ENCODE measurements at places on chromosomes 1 and 21. TPM values are rescaled to one million over a fixed set of nuclear protein-coding genes. Genes with fewer than 3 reads are reported as not detected.
A peak's percentile ranks its signal among the peaks of the same experiment; 100 is the strongest.

- peak; percentile 41 for DNase-seq
Measured at GRCh38 chr21:44836666-44837471, 19.0 kb upstream of the SUMO3 start.

DNA sequence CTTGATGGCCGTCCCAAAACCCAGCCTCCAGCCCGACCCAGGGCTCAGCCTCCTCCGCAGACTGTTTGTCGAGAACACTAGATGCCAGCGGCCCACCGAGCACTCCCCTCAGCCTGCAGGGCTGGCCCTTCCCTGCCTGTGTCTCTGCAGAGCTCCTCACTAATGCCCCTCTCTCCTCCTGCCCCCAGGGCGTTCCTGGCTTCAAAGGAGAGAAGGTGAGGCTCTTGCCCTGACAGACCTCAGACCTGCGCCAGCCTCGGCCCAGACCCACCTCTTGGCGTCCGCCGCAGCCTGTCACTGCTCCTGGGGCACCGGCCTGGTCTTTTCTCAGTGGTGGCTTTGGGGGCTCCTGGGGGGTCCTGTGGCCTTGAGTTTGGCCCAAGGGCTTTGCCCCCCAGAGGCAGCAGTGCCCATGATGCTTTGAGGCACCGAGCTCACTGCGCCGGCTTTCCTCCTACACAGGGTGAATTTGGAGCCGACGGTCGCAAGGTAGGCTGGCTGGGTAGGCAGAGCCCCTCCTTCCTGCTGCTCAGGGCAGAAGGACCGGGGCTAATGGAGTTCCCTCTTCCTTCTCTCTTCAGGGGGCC is 18.4 kb downstream of the COL6A2 start:
- no peak for DNase-seq

- DNase-seq: no peak
Measured at GRCh38 chr1:30166174-30166573, 557.2 kb downstream of the MATN1 start.

DNA sequence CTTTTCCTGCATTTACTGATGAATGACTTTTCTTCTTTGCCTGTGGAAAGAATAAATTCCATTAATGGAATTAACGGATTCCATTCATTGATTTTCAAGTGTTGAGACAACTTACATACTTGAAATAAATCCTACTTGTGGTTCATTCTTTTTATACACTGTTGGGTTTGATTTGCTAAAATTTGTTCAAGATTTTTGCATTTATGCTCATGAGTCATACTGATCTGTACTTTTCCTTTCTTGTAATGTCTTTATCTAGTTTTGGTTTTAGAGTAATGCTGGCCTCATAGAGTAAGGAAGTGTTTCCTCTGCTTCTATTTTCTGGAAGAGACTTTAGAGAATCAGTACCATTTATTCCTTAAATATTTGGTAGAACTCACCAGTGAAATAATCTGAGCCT is 14.4 kb downstream of the UROD start:
- no peak for DNase-seq

- no peak for DNase-seq
Measured at GRCh38 chr1:150663321-150663720, 33.6 kb downstream of the GOLPH3L start.

DNA sequence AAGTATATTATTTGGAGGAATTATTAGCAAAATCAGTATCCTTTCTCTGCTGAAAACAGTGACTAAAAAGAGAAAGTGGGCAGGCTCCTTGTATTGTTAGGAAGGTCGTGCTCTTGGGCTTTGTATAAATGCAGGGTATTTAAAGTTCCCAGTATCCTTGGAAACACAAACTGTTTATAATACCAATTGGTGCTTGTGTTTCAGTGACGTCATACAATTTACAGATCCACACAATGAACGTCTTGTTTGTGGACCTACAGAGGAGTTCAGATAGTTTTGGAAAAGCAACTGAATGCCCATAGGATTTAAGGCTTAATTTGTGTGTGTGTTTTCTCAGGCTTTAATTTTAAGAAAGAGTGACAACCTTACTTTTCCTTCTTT is 168.2 kb downstream of the RASAL2 start:
- no peak for DNase-seq

The DNMT3L gene
- total RNA-seq: not detected

GRCh38 chr1:197312163-197312562 is 44.1 kb downstream of the CRB1 start:
- DNase-seq: no peak

DNA sequence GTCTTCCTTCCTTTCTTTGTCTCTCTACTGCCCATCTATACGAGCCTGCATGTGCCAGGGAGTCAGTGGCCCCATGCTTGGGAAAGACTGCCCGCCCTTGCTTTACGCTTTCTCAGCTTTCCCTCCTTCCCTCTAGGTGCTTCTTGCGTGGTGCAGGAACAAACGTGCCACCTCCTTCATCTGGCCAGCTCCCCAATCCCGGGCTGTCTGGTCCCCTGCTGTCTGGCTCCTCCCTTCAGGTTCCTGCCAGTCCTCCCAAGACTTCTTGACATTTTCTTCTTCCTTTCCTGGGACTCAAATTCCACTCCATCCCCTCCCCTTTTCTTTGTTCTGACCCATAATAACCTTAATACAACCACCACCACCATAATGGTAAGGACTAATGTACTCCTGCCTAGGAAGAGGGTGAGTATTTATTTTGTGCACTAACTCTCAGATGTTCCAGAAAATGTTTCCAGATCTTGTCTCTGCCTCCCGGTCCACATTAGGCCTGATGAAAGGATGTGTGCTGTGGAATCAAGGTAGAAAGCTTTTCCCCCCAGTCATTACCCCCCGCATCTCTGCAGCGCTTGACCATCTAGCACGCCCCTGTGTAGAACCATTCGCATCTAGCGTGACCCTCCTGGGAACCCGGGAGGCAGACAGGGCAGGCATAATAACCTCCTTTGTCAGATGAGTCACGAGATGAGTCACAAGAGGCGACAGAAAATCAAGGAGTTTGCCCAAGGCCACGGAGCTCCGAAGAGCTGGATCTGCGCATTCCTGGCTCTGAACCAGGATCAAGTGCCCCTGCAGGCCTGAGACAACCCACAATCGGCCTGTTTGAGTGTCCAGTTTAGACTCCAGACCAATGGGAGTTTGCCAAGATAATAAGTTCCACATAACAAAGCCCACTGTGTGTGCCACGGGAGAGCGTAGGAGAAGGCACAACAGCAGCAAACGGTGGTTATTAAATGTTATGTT is 60.1 kb upstream of the NEK2 start:
- DNase-seq: no peak

DNA sequence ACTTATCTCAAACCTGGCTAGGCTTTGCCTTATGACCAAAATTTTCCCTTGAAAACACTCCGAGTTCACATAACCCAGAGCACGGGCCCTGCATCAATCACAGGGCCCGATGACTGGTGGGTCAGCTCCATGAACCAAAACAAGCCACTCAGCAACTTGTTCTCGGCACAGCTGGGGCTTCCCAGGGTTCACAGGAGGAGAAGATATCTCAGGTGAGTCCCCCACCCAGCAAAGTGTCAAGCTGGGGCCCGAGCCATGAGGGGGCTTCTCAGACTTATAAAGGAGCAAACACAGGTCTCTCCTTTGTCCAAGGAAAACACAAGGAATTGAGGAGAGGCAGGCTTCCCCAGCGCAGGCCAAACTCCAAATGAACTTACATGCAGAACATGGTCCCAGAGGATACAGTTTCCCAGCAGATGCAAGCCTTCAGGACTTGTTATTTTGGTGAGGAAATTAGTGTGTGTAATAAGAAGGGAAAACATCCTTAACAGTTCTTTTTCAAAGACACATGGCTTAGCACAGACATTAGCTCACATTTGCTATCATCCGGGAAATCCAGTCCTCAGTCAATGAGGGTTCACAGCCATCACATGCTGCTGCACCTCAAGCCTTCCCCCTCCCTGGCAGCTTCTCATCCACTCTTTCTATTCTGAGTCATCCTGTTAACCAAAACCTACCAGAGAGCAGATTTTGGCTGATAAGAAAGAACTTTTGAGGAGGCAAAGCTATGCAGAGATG is 98.1 kb upstream of the NFIA start:
- DNase-seq: no peak

The NEGR1 gene
- total RNA-seq: 28.7 TPM

The NCAM2 gene
- 62.0 TPM for total RNA-seq

DNA sequence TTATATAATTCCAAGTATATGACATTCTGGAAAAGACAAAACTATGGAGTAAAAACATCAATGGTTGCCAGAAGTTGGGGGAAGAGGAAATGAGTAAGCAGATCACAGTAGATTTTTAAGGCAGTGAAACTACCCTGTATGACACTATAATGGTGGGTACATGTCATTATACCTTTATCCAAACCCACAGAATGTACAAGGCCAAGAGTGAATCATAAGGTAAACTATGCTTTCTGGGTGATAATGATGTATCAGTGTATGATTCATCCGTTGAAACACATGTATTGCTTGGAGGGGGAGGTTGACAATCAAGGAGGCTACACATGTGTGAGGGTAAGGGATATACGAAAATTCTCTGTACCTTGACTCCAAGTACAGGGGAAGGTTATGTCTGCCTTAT is 862.7 kb downstream of the PLA2G4A start:
- DNase-seq: no peak
